Pulmonary artery endothelial cell (primary cell): ENCODE measurements at places on chromosomes 3 and 15. TPM values are rescaled to one million over a fixed set of nuclear protein-coding genes. Genes with fewer than 3 reads are reported as not detected.

- DNase-seq = no peak
Measured at GRCh38 chr3:52842424-52842823, 7.6 kb upstream of the MUSTN1 start.

- DNase-seq = no peak
Measured at GRCh38 chr3:112958811-112959560, 15.9 kb downstream of the CD200R1 start.

DNA sequence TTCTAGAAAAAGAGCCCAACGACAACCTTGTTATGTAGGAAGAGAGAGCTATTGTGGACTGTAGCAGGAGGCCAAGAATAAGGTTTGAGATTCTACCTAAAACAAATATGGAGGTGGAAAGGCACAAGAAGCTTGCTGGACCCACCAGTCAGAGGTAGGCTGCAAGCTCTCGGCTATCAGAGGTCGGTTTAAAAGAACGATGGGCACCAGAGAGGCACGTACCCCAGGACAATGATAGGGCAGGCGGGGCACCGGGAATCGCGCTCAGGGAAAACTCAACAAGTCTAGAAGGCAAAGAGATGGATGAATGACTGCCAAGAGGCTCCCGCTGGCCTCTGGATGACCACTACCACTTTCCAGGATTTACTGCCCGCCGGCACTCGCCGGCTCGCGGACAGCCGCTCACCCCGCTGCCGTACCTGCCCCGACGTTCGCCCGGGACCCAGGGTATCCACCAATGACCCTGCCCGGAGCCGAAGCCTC, 1.1 kb downstream of the HDGFL3 start:
- DNase-seq = no peak

DNA sequence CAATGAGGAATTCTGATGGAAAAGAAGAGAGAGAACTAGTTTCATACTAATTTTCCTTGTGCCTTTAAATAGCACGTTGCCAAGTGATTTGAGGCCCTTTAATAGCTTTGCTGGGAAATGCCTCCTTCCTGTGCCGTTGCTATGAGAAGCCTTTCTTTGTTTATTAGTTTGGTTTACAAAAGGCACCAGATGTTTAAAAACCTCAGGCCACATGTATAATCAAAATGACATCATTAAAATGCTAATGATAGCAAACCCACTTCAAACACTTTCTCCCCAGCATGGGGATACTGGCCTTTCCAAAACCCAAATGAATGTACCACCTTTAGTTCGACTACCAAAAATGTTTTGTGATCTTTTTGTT, 50.0 kb upstream of the TBC1D23 start:
- DNase-seq = peak; percentile 71

GRCh38 chr3:165192610-165193192, 3.5 kb downstream of the SLITRK3 start:
- no peak for DNase-seq

- no peak for DNase-seq
Measured at GRCh38 chr3:57983734-57984518, 24.3 kb upstream of the FLNB start.

- no peak for DNase-seq
Measured at GRCh38 chr3:41352510-41352909, 153.2 kb downstream of the CTNNB1 start.

DNA sequence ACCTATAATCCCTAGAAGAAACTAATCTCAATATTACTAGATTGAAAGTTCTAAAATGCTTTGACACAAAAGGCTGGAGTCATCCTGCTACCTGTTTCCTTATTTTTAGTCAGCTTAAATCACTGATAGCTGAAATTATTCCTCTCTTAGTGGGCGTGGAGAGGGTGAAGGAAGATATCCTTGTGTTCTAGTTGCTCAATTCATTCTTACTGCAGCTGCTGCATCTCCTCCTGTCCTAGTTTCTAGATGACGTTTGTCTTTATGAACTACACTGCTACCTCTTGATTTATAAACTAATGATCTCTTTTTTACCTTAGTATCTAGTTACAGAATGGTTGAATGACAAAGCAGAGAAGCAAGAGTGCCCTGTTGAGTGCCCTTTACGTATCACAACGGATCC, 50.7 kb downstream of the SETD5 start:
- no peak for DNase-seq

DNA sequence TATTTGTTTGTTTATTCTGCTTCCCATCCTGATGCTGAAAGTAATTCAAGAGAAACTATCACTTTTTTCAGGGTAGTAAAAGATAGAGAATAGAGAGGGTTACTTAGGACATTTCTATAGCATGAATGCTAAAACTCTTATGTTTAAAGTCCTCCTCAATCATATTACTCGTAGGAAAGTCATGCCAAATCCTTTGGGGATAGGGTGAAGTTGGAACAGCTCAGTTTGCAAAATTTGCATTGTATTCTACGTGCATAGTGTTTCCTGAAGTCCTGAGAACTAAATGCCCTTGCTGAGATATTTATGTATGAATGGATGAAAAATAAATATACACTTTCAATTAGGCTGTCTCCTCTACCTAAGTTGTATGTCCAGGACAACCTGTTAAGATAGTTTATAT, 14.6 kb downstream of the PLSCR5 start:
- DNase-seq = no peak

The RLBP1 gene
- total RNA-seq = not detected in 2 replicates

The PTX3 gene
- total RNA-seq = 1,084 and 1,117 TPM in 2 replicates

The IL17RD gene
- total RNA-seq = 1.5 and 1.8 TPM in 2 replicates

The TIGIT gene
- not detected in 2 replicates for total RNA-seq

DNA sequence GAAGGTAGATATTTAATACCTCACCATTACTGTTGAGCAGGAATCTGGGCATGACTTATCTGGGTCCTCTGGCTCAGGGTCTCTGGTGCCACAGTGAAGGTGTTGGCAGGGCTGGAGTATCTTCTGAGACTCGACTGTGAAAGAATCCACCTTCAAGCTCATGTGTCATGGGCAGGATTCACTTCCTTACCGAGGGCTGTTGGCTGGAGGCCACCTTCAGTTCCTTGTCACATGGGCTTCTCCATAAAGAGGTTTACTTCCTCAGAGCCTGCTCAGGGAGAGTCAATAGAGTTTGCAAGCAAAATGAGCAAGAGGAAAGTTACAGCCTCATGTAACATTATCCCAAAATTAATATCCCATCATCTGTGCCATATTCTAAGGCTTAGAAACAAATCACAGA, 459.5 kb downstream of the NR2F2 start:
- no peak for DNase-seq

DNA sequence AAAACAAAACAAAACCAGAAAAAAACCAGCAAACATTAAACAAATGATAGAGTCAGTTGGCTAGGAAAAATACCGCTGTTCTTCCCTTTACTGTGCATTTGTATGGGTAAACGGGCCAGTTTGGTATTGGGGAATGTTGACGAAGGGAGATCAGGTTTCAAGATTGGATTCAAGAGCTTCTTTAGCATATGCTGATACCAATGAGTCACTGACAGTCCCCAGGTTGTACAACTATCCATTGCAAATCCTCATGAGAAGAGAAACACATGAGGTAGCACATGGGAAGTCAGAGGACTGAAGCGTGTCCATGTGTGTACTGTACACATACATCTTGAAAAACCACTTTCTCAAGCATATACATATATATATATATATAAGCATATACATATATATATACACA, 25.6 kb downstream of the TIGIT start:
- DNase-seq = no peak

DNA sequence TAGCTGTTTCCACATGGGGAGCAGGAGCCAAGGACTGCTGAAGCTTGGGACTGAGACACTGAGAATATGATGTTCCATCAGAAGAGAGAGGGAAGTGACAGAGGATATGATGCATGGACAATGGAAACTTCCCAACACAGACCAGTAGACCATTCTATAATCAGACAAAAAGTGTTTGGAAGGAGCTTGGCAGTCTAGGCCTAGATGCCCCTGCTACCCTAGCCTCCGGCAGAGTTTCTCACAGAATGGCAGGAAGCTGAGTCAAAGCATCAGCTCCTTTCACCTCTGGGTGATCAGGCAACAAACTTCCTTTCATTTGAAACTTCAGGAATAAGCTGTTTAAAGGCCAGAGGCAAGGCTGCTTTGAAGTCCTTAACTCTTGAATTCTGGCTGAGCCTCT, 222.0 kb downstream of the NEK10 start:
- peak; percentile 92 for DNase-seq

The KPNA4 gene
- 41.5 and 50.1 TPM in 2 replicates for total RNA-seq

- no peak for DNase-seq
Measured at GRCh38 chr3:78794431-78794830, 973.4 kb downstream of the ROBO1 start.

GRCh38 chr3:30518181-30518864, 88.1 kb upstream of the TGFBR2 start:
- DNase-seq = peak; percentile 100

The ULK3 gene
- 22.4 and 27.0 TPM in 2 replicates for total RNA-seq

The SCN11A gene
- total RNA-seq = 0.07 TPM in 1 of 2 replicates, not detected in the other

DNA sequence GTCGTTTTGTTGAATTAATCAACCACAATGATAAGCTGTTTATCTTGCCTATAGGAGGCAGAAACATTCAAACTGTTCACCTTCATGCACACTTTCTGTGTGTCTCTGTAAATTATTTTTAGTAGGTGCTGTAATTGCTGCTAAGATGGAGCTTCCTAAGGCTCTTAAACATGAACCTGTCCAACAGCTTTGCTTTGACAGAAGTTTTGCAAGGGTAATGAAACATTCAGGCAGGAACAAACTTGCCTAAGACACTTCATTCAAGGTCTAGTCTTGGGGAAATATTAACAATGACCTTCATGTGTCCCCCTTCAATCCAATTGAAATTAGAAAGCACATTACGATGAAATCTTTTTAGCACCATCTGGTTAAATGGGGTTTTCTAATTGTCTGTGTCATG, 156.1 kb downstream of the DIPK2A start:
- no peak for DNase-seq

GRCh38 chr3:119883461-119884160, 101.7 kb downstream of the NR1I2 start:
- no peak for DNase-seq

- DNase-seq = no peak
Measured at GRCh38 chr3:150710097-150710496, 6.4 kb upstream of the ERICH6 start.

- no peak for DNase-seq
Measured at GRCh38 chr15:72389231-72389630, 8.9 kb upstream of the TMEM202 start.

The GATM gene
- total RNA-seq = 0.46 and 0.53 TPM in 2 replicates

DNA sequence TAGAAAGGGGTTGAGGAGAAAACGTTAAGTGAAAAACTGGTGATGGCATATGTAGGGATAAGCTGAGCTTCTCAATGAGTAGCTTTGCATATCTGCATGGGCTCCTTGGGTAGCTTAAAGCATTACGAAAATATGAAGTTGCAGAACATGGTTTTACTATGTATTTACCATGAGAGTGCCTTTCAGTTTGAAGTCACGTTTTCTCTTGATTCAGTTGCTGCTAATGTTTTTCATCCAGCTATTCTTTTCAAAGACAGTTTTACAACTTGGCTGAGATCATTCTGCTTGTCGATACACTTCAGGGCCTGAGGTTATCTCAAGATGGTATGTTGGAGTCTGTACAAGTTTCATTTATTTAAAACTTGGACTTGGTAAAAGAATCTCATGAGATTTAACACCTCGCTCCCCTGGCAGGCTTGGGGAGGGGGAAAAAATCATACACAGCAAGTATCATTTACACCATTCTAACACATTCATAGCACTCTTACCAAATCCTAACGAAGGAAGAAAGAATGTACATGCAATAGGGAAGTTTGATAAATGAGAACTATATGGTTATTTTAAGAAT, 103.3 kb upstream of the CMC1 start:
- no peak for DNase-seq

GRCh38 chr15:94164971-94165370, 66.4 kb upstream of the MCTP2 start:
- no peak for DNase-seq

DNA sequence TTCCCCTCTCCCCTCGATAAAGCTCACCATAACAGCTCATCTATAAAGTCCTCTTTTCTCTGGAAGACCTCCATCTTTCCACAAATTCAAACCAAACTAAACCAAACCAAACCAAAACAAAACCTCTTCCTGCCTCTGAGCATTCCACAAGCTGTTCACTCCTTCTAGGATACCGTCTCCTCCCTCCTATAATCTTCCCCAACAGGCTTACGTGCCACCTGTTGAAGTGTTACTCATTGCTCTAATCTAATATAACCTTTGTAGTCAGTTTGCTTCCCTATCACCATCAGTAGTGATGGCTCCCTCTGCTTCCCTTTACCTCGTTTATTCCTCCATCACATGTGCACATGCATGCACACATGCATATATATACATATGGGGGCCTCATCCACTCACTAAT, 12.7 kb upstream of the CCR9 start:
- DNase-seq = no peak

The GPR149 gene
- not detected in 2 replicates for total RNA-seq

The HHLA2 gene
- not detected in 2 replicates for total RNA-seq

DNA sequence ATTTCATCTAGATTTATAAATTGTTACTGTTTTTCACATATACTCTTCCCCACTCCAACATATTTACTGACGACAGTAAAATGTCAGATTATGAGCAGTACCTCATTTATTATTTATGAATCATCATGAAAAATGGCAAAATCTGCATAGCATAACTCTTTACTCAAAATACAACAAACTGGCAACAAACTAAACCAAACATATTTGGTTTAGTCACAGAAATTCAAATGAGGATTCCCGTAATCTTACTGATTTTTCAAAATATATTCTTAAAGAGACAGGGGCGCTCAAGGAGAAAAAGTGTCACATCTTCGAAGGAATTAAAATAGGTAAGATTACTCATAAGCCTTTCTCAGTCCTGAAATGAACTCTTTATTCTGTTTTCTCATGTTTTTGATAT, 3.0 kb upstream of the GPR87 start:
- no peak for DNase-seq

GRCh38 chr3:152621967-152622810, 212.7 kb upstream of the P2RY1 start:
- DNase-seq = no peak

The GOLGA8T gene
- 0.07 and 0.20 TPM in 2 replicates for total RNA-seq

The CTDSPL2 gene
- total RNA-seq = 71.9 and 97.7 TPM in 2 replicates

The EFHB gene
- 0.20 and 0.32 TPM in 2 replicates for total RNA-seq

- DNase-seq = no peak
Measured at GRCh38 chr3:146814601-146815315, 209.6 kb upstream of the PLSCR5 start.

DNA sequence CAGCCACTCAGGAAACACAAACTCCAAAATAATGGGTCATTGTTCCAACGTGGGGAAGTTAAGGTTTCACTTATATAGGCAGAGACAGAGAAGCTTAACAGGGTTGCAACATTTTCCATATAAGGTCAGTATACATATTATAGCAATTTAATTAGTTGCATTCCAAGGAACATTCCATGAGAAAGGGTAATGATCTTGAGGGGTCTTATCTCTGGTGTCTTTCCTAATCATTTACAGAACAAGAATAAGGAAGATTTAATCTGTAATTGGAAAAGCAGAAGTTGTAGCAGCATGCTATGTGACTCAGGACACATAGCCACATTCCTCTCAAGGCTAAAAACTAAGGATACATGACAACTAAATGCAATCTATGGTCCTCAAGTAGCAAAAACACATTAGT, 4.9 kb downstream of the MNS1 start:
- no peak for DNase-seq
